NCI-H460 (cell line): ENCODE measurements at places on chromosomes 11 and 22. TPM values are rescaled to one million over a fixed set of nuclear protein-coding genes. Genes with fewer than 3 reads are reported as not detected.

SLC39A13 gene
- 12.0 and 12.9 TPM in 2 replicates for total RNA-seq

RPLP2 gene
- total RNA-seq = 1,205 and 1,442 TPM in 2 replicates

SAMM50 gene
- total RNA-seq = 26.2 and 33.8 TPM in 2 replicates

SAA4 gene
- total RNA-seq = not detected in 2 replicates

RBMXL2 gene
- not detected in 2 replicates for total RNA-seq

TRIM5 gene
- 23.8 and 25.1 TPM in 2 replicates for total RNA-seq

OR5A1 gene
- not detected in 2 replicates for total RNA-seq

PTDSS2 gene
- 19.6 and 23.7 TPM in 2 replicates for total RNA-seq

MIOX gene
- 0.27 and 0.29 TPM in 2 replicates for total RNA-seq

DNA sequence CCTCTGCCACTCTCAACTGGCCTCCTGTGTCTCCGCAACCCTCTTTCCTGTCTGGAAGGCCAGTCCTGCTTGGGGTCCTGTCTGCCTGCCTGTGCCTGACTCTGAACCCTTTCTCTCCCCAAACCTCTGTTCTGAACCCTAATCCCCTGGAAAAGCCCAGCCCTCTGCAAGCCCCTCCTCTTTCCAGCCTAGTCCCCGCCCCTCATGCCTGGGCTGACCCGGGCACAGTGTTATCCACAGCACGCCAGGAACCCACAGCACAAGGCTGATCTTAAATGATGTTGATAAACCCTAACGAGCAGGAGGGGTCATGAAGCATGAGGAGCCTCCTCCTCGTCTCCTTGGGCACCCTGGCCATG, at the start of gene IFITM10:
Gene IFITM10, minus strand, starts transcription at position 115 of the 359 bp plus-strand sequence. CDS start 153 bp downstream, outside the sequence.
- DNase-seq = no peak

DNA sequence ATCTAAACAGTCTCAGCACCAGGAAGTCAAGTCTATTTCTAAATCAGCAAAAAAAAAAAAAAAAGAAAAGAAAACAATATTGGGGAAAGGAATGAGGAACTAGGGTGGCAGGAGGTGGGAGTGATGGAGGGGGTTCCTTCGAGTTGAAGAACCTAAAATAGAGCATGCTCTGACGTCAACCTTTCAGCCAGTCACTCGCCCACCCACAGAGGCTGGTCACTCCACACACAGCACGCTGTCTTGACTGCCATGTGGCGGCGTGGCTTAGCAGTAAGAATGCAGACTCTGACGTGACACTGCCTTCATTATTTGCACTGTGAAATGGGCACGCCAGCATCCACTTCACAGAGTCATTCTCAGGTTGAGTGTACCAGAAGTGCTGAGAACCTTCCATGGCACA, 48.3 kb downstream of the LARGE1 start:
- no peak for DNase-seq

DNA sequence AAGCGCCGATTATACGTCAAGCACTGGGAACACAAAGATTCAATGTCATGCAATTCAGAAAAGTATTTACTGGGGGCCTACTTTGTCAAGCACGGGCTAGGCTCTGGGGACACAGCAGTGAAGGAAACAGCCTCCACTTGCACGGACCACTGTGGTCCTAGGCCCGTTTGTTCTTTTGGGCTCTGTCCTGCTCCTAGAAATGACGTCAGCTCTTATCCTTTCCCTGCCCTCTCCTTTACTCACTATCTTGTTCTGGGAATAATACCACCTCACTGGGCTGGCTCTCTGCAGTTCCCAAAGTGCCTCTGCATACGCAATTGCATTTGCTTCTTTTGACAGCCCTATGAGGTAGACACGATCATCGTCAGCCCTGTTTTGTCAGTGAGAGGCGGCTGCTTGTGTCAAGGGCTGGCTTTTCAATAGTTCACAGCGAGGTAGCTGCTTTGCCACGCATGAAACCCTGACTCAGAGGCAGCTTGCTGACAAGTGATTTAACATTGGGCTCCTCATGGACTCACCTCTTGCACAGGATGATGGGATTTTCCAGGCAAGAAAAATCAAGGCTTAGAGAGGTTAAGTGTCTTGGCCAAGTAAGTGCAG, 22.9 kb upstream of the IGSF22 start:
- DNase-seq = no peak

- no peak for DNase-seq
Measured at GRCh38 chr22:28254396-28254795, 335.3 kb upstream of the PITPNB start.

GRCh38 chr11:799641-800316, 1.7 kb upstream of the SLC25A22 start:
- no peak for DNase-seq

DNA sequence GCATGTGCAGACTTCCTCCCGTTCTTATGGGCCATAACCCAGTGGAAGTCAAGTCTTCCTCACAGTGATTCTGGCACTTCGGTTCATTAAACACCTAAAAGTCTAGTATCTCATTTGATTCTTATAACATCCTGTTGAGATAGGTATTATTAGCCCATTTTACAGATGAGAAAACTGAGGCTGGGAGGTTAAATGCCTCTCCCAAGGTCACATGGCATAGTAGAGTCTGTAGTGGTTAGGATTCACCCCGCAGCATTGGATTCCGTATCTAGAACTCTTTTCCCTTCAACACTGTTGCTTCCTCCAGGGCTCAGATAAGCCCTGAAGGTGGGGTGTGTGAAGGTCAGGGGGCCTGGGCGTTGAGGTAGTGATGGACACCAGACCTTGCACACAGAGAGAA, 3.4 kb downstream of the GPHA2 start:
- DNase-seq = no peak

- DNase-seq = no peak
Measured at GRCh38 chr22:38870791-38871359, 1.1 kb downstream of the CBX6 start.

DNA sequence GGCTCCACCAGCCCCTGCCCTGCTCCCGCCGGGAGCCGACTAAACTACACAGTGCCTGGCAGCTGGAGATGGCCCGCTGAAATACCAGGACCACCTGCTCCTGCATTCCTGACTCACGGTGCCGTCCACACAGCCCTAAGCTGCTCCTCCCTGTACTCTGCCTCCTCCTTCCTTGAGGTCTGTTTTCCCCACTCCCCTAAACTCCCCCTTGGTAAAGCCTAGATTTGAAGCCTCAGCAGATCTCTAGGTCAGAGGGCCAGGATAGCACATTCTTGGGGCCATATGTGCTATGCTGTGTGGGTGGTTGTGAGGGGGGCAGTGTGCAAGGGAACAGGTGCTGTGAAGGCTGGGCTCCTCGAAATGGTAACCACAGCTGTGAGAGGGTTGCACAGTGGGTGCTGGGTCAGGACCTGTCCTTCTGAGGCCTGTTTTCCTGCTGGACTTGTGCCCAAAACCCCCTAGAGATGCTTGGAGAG, 9.7 kb downstream of the LRFN4 start:
- DNase-seq = no peak

GRCh38 chr22:17397756-17398547, 28.7 kb downstream of the CECR2 start:
- no peak for DNase-seq

DNA sequence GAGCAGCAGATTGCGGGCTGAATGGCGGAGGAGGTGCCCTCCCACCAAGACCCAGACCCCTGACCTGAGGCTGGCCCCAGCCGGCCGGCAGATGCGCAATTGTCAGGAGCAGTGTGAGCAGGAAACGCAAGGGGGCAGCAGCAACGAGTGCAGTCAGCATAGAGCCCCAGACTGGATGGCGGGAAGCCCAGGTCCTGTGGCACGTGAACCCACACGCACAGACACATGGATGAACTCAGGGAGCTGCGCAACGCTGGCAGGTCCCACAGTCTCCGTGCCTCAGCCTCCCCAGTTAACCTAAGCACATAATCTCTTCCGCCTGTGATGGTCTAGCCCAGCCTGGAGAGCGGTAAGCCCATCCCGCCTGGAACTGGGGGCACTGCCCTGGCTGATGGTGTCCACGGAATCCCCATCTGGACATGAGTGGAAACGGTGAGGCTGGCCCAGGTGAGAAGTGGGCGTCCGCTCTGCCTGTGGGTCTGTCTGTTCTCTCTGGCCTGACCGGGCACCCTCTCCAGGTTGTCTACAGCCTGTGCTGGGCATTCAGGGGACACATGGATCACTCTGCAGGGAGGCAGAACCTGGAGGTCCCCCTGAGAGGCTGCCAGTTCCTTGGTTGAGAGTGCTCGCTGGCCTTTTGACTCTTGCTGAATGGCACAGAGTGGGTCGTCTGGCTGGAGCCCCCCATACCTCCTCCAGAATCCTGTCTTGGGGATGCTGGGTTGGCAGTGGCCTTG, 626 bp upstream of the TBX10 start:
- peak; percentile 33 for DNase-seq

GRCh38 chr11:109421981-109422869, at the start of gene C11orf87:
C11orf87 (plus strand) TSS chr11:109422190; CDS start chr11:109423634, 1,444 bp downstream.
- no peak for DNase-seq

- DNase-seq = peak; percentile 74
Measured at GRCh38 chr22:42680648-42681047, 31.5 kb upstream of the CYB5R3 start.
